ENCODE measurements at places on chromosomes 16 and 17. TPM values are rescaled to one million over a fixed set of nuclear protein-coding genes. Genes with fewer than 3 reads are reported as not detected.

The CBFA2T3 gene
- 0.43 TPM for total RNA-seq

The CDH15 gene
- total RNA-seq, result not detected

The METTL26 gene
- total RNA-seq, result 127 TPM

The PRR15L gene
- total RNA-seq, result 0.84 TPM

The ZNF19 gene
- 1.4 TPM for total RNA-seq

The TMUB2 gene
- total RNA-seq, result 45.7 TPM

The TMEM220 gene
- total RNA-seq, result 4.2 TPM

The SPAG9 gene
- 70.5 TPM for total RNA-seq

The AANAT gene
- total RNA-seq, result 0.26 TPM

The CUEDC1 gene
- total RNA-seq, result 66.2 TPM

The MMP25 gene
- 0.90 TPM for total RNA-seq

The C16orf92 gene
- not detected for total RNA-seq
